ENCODE measurements at places on chromosomes 5 and 9. TPM values are rescaled to one million over a fixed set of nuclear protein-coding genes. Genes with fewer than 3 reads are reported as not detected.
A peak's percentile ranks its signal among the peaks of the same experiment; 100 is the strongest.

The CCDC192 gene
- 0.20 TPM for polyA plus RNA-seq

- no peak overlapping the region for H3K27ac ChIP-seq
- H3K4me1 ChIP-seq, result no peaks in the 10 kb centered on the region
- H3K27me3 ChIP-seq, result no peaks in the 10 kb centered on the region
- H3K36me3 ChIP-seq, result no peaks in the 10 kb centered on the region
- H3K4me3 ChIP-seq, result no peak overlapping the region
Observed at GRCh38 chr9:16901590-16901989, 31.1 kb upstream of the BNC2 start.

- no peaks in the 10 kb centered on the region for H3K4me1 ChIP-seq
- no peak overlapping the region for H3K27ac ChIP-seq
- H3K4me3 ChIP-seq, result no peak overlapping the region
- DNase-seq, result no peak
- H3K36me3 ChIP-seq, result no peaks in the 10 kb centered on the region
Observed at GRCh38 chr9:129206401-129206800, 28.3 kb upstream of the IER5L start.

GRCh38 chr9:134839455-134840125 is 41.0 kb upstream of the FCN2 start:
- H3K27me3 ChIP-seq, result no peaks in the 10 kb centered on the region
- no peaks in the 10 kb centered on the region for H3K36me3 ChIP-seq
- no peak for DNase-seq
- no peak overlapping the region for H3K27ac ChIP-seq
- no peak overlapping the region for H3K4me3 ChIP-seq
- no peaks in the 10 kb centered on the region for H3K4me1 ChIP-seq

- H3K36me3 ChIP-seq, result no peaks in the 10 kb centered on the region
- no peak for DNase-seq
- no peaks in the 10 kb centered on the region for H3K27me3 ChIP-seq
Observed at GRCh38 chr9:71908825-71909224, 2.2 kb downstream of the ABHD17B start.

- DNase-seq, result no peak
- no peaks in the 10 kb centered on the region for H3K4me1 ChIP-seq
- no peaks in the 10 kb centered on the region for H3K36me3 ChIP-seq
- H3K27me3 ChIP-seq, result peaks cover 4% of the 10 kb centered on the region
- H3K4me3 ChIP-seq, result no peak overlapping the region
- H3K27ac ChIP-seq, result no peak overlapping the region
Observed at GRCh38 chr9:136172412-136173079, 32.4 kb downstream of the LHX3 start.

DNA sequence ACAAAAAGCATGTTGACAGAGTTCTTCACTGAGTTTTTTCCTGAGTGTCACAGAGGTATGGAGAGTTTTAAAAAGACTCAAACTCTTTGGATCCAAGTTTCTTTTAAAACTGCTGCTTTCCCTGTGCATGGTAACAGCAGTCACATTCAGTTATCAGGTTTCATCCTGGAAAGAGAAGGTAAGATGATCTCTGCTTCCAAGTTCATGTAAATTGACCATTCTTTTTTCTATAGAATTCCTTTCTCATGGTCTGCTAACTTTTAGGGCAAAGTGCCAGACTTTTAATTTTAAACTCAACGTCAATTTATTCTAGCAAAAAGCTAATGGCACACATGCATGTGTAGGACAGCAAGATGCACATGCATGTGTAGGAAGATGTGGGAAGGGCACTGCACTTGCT is 52.5 kb upstream of the PRLR start:
- H3K4me3 ChIP-seq, result no peak overlapping the region
- H3K27me3 ChIP-seq, result no peaks in the 10 kb centered on the region
- no peaks in the 10 kb centered on the region for H3K4me1 ChIP-seq
- no peak overlapping the region for H3K27ac ChIP-seq

GRCh38 chr9:100213730-100214477 is 114.9 kb downstream of the INVS start:
- no peak overlapping the region for H3K27ac ChIP-seq
- H3K4me1 ChIP-seq, result peaks cover under 1% of the 10 kb centered on the region
- no peak overlapping the region for H3K4me3 ChIP-seq
- no peak for DNase-seq

The COL23A1 gene
- 0.17 TPM for polyA plus RNA-seq

DNA sequence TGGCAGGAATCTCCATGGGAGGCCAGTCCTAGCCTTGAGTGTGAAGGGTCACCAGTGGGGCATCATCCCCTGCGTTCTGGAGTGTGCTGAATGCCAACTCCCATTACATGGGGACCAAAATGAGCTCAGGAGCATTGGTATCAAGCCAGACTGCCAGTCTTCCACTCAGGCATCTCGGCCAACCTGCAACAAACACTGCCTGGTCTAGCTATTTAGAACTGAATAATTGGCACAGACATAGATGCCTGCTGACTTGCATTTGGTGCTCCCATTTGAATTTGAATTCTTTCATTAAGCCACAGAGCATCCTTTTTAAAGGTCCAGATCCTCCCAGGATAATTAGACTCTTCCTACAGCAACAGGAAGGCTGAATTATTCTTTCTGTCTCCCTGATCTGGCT is 116.6 kb upstream of the ABCA1 start:
- H3K4me1 ChIP-seq, result no peaks in the 10 kb centered on the region
- H3K27ac ChIP-seq, result no peak overlapping the region
- no peak for DNase-seq
- no peaks in the 10 kb centered on the region for H3K27me3 ChIP-seq

The NR2F1-AS1 gene
- polyA plus RNA-seq, result 0.50 TPM

GRCh38 chr9:72888067-72888466 is 64.8 kb downstream of the ALDH1A1 start:
- no peak for DNase-seq
- no peaks in the 10 kb centered on the region for H3K27me3 ChIP-seq
- H3K4me3 ChIP-seq, result no peak overlapping the region
- H3K27ac ChIP-seq, result no peak overlapping the region
- no peaks in the 10 kb centered on the region for H3K36me3 ChIP-seq
- H3K4me1 ChIP-seq, result no peaks in the 10 kb centered on the region

The KCNIP1 gene
- not detected for polyA plus RNA-seq

DNA sequence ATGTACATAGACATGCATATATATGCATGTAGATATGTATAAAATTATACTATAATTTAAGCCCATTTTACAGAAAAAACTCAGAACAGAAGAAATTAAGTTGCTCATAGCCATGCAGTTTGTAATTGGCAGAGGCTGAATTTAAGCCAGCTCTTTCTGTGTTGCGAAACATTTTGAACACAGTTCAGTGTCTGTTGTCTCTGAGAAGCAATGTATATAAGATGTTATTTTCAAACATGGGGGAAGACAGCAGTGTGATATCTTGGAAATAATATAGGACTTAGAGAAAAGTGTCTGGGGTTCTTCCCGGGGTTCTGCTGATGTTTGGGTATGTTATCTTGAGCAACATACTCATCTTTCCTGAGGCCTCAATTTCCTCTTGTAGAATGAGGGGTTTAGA is 37.6 kb downstream of the SVEP1 start:
- no peak overlapping the region for H3K27ac ChIP-seq
- no peaks in the 10 kb centered on the region for H3K27me3 ChIP-seq
- no peaks in the 10 kb centered on the region for H3K36me3 ChIP-seq
- no peak for DNase-seq
- no peaks in the 10 kb centered on the region for H3K4me1 ChIP-seq

The PCDHA3 gene
- not detected for polyA plus RNA-seq

DNA sequence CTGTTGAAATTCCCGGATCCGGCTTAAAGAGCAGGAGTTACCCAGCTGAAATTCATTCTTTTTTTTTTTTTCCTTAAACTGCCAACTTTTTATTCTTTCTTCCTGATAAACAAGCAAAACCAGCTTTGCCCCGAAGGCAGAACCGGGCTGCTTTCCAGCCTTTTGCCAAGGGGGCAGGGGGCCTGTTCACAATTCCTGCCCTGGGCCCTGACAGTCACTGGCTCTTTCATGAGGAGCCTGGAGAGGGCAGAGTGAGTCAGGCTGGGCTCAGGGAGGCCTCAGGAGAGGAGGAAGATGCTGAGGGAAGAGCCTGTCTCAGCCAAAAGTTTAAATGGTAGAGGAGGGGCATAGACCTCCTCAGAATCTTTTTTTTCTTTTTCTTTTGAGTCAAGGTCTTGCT is 4.8 kb downstream of the GLIPR2 start:
- no peak overlapping the region for H3K4me3 ChIP-seq
- H3K27ac ChIP-seq, result no peak overlapping the region
- H3K4me1 ChIP-seq, result peaks cover 45% of the 10 kb centered on the region
- no peak for DNase-seq
- H3K27me3 ChIP-seq, result peaks cover 8% of the 10 kb centered on the region

The LCN6 gene
- not detected for polyA plus RNA-seq

The ISL1 gene
- polyA plus RNA-seq, result not detected

GRCh38 chr9:4506490-4506889 is 16.2 kb downstream of the SLC1A1 start:
- peaks cover 18% of the 10 kb centered on the region for H3K4me1 ChIP-seq
- no peaks in the 10 kb centered on the region for H3K27me3 ChIP-seq
- H3K27ac ChIP-seq, result no peak overlapping the region
- H3K36me3 ChIP-seq, result no peaks in the 10 kb centered on the region

DNA sequence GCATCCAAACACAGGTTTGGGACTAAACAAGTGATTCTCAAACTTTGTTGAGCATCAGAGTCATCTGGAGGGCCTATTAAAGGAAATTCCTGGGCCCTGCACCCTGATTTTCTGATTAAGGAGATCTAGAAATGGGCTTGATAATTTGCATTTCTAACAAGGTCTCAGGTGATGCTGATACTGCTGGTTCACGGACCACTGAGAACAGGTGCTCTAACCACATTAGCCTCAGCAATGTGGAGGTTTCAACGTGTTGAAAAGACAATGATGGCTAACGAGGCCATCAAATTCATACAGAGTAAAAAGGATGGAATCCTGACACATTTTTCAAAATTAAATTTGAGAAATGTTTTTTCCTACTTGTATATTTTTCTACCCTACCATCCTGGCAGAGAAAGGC is 172.1 kb downstream of the TSSK1B start:
- no peak overlapping the region for H3K4me3 ChIP-seq
- no peaks in the 10 kb centered on the region for H3K4me1 ChIP-seq
- no peaks in the 10 kb centered on the region for H3K36me3 ChIP-seq
- no peaks in the 10 kb centered on the region for H3K27me3 ChIP-seq

The IFNA14 gene
- not detected for polyA plus RNA-seq

DNA sequence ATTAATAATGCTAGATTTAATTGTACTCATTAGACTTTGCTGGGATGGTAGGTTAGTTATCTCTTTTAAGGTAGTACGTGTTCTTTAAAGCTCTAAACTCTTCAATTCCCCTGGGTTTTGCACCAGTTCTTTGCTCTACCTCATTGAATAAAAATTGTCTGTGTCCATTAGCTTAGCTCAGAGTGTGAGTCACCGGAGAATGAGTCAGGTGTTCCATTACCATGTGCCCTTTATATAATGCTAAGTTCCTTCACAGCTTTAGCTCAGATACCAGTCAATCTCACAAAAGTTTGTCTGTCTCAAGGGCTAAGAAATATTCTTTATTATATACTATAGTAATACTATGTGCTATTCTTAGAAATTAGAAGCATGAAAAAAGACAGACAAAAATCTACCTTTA is 339.4 kb downstream of the PRELID2 start:
- no peak overlapping the region for H3K4me3 ChIP-seq
- H3K27ac ChIP-seq, result no peak overlapping the region

- no peak for DNase-seq
- H3K27me3 ChIP-seq, result no peaks in the 10 kb centered on the region
- H3K4me3 ChIP-seq, result 0 out of 2 replicates have a peak overlapping the region, but pooled peaks have one; percentile 0
- H3K27ac ChIP-seq, result peak overlapping the region; percentile 30
Observed at GRCh38 chr9:89470224-89470839, 27.6 kb downstream of the SEMA4D start.

DNA sequence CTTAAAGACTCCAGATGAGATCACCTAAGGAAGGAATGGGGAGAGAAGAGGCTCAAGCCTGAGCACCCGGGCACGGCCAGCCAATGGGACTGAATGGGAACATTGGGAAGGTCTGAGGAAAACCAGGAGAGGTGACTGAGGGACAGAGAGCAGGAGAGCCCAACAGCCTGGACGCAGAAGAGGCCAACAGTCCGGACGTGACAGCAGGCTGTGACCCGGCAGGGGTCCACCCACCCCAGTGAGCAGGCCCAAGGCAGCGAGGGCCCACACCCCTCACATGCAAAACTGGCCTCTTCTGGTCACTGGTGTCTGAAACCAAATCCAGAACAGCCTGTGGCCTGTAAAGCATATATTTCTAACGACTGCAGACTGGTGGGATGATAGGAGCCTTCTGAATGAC is 7.6 kb upstream of the SPTLC1 start:
- DNase-seq, result no peak
- H3K27ac ChIP-seq, result no peak overlapping the region
- H3K4me1 ChIP-seq, result no peaks in the 10 kb centered on the region
- no peaks in the 10 kb centered on the region for H3K27me3 ChIP-seq
- H3K36me3 ChIP-seq, result no peaks in the 10 kb centered on the region
- no peak overlapping the region for H3K4me3 ChIP-seq

DNA sequence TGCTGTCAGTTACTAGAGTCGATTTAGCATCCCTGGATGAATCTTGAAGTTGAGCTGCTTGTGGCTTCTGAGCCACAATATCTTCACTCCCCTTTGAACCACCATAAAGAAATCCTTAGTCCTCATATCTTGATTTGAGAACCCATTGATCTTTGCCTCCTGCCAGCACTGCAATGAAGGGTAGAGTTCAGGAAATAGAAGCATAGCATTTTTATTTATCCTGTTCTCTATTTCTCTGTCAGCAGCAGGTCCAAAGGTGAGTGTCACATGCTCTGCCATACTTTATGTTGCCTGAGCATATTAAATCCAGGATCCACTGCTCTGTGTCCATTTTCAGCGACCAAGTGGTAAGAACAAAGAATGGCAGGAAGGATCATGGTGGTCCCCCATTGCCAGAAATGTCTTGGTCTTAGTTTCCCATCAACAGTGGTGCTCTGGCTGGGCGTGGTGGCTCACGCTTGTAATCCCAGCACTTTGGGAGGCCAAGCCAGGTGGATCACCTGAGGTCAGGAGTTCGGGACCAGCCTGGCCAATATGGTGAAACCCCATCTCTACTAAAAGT is 80.2 kb upstream of the PANK3 start:
- H3K36me3 ChIP-seq, result no peaks in the 10 kb centered on the region
- H3K4me1 ChIP-seq, result no peaks in the 10 kb centered on the region
- H3K4me3 ChIP-seq, result no peak overlapping the region
- H3K27me3 ChIP-seq, result no peaks in the 10 kb centered on the region
- DNase-seq, result no peak

The CTXN3 gene
- not detected for polyA plus RNA-seq

DNA sequence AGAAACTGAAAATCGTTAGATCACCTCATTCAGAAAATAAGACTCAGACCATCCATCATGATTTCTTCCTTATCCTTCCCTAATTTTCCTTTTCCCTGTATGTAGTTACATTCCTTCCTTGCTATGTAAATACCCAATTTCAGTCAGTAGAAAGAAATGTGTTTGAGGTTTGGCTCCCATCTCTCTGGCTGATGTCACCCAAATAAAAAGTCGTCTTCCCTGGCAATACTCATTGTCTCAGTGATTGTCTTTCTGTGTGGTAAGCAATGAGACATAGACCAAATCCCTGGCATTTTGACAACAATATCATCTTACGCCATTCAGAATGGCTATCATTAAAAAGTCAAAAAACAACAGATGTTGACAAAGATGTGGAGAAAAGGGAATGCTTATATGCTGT is 303.9 kb upstream of the EDIL3 start:
- H3K27ac ChIP-seq, result no peak overlapping the region
- no peaks in the 10 kb centered on the region for H3K36me3 ChIP-seq
- no peaks in the 10 kb centered on the region for H3K4me1 ChIP-seq
- no peaks in the 10 kb centered on the region for H3K27me3 ChIP-seq

All from GM12878 (cell line).